ENCODE measurements at places on chromosomes 12 and 14. TPM values are rescaled to one million over a fixed set of nuclear protein-coding genes. Genes with fewer than 3 reads are reported as not detected.

- peak; percentile 57 for DNase-seq
Measured at GRCh38 chr14:85439696-85440328, 90.1 kb upstream of the FLRT2 start.

- DNase-seq, result no peak
Measured at GRCh38 chr12:5453466-5453865, 21.6 kb downstream of the NTF3 start.

DNA sequence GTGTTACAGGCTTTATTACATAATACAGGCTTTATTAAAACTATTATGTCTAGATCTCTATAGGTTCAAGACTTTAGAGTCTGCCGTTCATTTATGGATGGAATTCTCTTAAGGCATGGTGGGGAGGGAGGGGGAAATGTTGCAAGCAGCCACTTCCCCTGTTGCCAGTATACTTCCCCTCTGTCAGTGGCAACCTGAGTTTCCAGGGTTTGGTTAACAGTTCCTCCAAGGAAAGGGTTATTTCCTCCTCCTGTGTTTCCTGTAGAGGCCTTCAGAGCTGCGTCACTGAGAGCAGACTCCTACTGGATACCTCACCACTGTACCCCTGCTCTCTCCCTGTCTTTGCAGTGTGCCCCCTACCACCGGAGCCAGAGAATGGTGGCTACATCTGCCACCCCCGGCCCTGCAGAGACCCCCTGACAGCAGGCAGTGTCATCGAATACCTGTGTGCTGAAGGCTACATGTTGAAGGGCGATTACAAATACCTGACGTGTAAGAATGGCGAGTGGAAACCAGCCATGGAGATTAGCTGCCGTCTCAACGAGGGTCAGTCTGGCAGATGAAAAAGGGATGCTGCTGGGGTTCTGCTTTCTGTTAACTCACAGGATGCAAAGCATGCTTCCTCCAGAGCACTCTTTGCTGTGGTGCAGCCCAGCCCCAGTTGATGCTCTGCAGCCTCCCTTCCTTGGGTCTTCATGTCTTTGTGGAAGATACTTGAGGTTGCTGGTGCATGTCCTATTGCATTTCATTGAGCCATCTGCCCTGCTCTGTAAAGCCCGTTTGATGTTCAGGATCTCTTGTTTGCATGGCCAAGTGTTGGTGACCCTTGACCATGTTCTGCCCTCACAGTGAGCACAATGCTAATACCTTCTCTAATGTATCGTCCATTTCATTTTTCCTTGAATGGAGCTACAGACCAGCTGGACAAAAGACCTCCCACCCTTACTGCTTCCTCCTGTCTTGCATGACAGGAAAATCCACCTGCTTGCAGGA lies 63.6 kb upstream of the SRSF5 start:
- no peak for DNase-seq

DNA sequence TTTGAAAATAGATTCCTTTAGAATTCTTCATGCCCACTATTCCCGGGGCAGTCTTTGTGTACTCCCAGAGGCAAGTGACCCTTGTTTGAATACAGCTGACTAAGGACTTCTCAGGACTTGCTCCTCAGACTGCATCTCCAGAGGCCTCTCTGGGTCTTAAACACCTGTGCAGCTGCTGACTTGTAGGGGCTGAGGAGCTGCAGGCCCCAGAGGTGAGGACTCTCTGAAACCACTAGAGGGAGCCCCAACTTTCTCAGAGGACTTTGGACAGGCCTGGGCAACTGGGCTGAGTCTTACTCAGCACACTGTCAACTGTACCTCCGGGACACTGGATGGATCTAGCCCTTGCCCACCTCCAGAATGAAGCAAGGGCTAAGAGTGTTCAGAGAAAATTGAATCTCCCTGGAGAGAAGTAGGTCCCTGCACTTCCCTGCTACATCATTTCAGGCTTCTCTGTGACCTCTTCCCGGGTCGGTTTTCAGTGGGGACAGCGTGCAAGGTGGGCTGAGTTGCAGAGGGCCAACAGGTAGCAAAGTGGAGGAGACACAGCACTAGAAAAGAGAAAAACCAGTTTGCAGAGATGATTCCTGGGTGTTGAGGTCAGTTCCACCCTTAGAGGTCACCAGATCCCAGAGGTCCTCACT lies 164.6 kb downstream of the TMEM117 start:
- peak; percentile 80 for DNase-seq

RFLNA gene
- 0.86 TPM for polyA plus RNA-seq

- DNase-seq, result peak; percentile 20
Measured at GRCh38 chr12:11805043-11805442, 155.6 kb downstream of the ETV6 start.

DNA sequence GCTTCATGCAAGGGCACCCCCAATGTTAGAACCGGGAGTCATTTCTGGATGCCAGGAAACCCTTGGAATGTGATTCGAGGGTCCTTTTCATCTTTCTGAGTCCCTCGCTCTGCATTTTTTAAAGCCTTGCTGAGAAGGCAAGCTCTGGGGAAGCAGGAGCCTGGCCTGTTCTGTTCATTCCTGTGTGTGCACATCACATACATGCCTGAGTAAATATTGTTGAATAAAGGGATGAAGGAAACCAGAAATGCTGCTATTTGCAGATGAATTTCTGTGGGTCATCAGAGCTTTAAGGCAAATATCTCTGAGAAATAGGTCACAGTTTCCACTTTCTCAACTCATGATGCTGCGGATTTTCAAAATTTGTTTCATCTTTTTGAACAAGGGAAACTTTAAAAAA lies 170.1 kb downstream of the PAH start:
- DNase-seq, result peak; percentile 21

- no peak for DNase-seq
Measured at GRCh38 chr12:104714369-104714768, 243.7 kb downstream of the SLC41A2 start.

GRCh38 chr12:106386813-106387535 lies 29.4 kb downstream of the POLR3B start:
- DNase-seq, result peak; percentile 40

OTX2 gene
- polyA plus RNA-seq, result not detected

GPR84 gene
- polyA plus RNA-seq, result not detected

DNA sequence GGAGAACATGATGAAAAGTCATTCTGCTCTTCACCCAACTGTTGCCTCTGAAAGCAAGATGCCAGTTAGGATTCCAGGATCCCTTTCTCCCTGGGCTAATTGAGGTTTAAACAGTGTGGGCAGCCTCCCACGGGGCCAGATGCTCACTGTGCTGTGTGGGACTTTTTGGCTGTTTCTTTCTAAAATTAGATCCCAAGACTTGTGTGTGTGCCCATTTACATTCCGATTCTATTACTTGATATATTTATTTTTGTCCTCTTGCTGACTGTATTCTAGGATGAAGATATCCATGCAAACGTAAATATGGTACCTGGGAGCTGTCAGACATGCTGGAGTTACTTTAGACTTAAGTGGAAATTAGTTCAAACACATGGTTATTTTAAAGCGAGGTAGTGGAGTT lies 6.2 kb downstream of the IFT43 start:
- DNase-seq, result peak; percentile 65

- DNase-seq, result peak; percentile 86
Measured at GRCh38 chr12:119692997-119693396, 25.1 kb downstream of the PRKAB1 start.

FOXG1 gene
- 0.04 TPM for polyA plus RNA-seq
